ENCODE measurements at places on chromosomes 4 and X.
A peak's percentile ranks its signal among the peaks of the same experiment; 100 is the strongest.

DNA sequence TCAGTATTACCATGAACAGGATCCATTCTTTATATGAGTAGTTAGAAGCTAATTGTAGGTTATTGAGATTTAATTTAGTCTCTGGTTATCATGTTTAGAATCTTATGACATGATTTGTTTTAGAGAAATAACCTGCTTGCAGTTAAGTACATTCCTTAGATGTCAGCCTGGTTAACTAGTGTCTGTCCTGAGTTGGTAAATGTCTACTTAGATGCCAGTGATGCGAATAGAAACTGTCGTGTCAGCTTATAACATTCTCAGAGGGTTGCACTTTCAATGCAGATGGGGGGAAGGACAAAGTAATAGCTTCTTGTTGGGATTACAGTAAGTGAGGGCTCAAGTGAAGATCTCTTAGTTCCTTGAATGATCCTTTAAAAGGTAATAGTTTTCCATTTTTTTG, 227.8 kb upstream of the SPRY1 start:
- DNase-seq, result peak; percentile 25

- DNase-seq, result peak; percentile 2
Observed at GRCh38 chrX:23194885-23195554, 139.6 kb upstream of the PTCHD1 start.

DNA sequence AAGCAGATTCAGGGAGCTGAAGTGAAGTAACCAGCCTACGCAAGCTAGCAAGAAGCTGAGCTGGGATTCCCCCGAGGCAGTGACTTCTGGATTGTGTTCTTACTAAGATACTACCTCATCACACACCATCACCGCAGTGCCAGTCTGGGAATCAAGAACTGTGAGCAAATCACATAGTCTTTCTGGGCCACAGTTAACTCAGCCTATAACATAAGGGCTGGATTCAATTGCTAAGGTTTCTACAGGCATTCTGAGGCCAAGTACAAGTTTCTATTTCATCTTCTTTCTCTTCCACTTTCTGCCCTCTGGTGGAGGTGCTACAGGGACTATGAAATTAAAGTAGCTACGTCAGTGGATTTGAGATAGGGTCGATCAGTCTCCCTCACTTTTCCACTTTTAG, 1.4 kb upstream of the CORIN start:
- peak; percentile 54 for DNase-seq

DNA sequence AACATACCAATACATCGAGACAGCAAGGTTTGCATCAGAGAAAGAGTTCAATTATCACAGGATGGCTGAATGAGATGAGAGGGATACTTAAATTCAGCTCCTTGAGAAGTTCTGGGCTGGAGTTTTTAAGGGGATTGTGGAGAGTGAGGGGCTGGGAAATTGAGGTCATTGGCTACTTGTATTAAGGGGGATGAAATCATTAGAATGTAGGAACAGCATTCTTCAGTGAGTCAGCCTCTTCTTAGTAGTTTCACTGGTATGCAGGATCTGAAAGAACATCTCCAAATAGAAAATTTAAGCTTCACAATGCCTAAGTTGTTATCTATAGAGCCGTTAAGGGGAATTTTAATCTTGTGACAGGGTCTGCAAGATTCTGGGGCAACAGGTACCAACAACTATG, 211.6 kb upstream of the TAPT1 start:
- peak; percentile 71 for DNase-seq

GRCh38 chr4:3525532-3526430, 6.4 kb downstream of the LRPAP1 start:
- DNase-seq, result no peak

DNA sequence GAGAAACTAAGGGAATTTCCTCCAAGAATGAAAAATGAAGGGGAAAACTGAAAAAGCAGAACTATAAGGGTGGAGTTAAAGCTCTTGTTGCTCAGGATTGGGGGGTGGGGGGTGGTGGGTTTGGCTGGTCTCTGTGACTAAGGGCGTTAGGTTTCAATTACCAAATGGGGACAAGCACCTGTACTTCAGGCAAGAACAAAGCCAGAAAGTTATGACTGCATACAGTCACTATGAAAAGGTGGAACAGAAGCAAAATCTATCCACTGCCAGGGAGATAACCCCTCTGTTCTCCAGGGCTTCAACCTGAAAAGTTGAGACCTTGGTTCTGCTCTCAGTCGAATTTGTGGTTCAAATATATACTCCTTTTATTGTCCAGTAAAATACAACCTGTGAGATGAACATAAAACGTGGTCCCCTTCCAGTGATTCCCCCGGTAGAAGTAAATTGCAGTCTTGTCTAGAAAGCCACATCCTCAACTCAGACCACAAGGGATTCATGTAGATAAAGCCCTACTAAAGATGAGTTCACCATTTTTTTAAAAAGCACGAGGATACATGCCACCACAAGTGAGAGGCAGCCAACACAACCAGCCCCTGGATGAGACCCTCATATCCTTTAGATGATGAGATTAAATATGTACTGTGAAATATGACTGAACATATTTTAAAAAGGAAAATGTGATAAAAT, 257.1 kb upstream of the RPS6KA3 start:
- DNase-seq, result no peak

DNA sequence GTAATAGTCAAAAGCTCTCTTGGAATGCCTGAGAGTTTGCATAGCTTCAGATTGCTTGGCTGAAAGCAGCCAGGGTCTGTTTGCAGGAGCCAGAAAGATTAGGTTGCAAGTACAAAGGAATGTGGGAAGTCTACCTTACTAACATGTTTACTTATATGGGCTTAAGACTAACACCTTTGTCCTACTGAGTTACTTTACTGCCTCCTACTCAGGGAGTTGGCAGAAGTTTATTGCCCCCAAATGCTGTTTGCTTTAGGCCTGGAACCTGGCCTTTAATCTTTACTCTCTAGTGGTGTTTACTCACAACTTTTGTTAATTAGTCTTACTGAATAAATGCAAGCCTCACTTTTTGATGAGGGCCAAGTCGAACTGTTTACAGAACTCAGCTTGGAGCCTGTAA, 219.4 kb upstream of the ZC4H2 start:
- DNase-seq, result no peak

DNA sequence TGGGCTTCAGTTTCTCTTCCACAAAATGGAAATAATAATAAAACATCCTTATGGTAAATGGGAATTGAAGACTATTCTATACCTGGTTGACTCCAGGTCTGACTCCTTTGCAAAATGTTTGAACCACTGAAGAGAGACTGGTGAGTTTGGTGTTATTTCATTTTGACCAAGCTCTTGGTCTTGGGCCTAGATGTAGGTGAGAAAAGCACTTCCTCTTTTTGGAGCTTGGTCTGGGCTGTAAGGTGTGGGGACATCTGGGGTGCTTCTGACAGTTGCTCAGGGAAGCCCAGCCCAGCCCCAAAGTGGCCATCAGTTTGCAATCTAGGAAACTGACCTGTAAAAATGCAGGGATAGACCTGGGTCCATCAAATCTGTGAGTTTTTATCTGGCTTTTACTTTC, 26.8 kb upstream of the SOD3 start:
- DNase-seq, result no peak

GRCh38 chrX:47145395-47146120, 537 bp downstream of the RBM10 start:
- DNase-seq, result no peak

- no peak for DNase-seq
Observed at GRCh38 chrX:39891781-39892180, 206.0 kb downstream of the BCOR start.

DNA sequence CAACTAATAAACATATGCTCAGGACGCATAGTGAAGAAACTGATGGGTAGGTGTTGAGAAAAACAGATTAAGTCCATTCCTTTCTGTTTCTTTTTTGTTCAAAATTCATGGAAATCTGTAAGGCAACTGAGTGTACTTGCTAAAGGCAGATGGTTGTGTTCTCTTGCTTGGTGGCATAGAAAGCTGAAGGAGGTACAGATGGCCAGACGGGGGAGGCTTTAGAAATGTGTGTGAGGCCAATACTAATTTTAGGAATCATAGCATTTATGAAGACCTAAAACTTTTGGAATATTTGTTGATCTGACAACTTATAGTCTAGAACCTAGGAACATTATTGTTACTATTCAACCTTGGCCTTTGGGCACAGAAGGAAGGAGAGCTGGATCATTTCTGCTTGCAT, 56.8 kb upstream of the EMCN start:
- DNase-seq, result no peak

GRCh38 chrX:106585478-106585877, 26.3 kb upstream of the RADX start:
- DNase-seq, result no peak

DNA sequence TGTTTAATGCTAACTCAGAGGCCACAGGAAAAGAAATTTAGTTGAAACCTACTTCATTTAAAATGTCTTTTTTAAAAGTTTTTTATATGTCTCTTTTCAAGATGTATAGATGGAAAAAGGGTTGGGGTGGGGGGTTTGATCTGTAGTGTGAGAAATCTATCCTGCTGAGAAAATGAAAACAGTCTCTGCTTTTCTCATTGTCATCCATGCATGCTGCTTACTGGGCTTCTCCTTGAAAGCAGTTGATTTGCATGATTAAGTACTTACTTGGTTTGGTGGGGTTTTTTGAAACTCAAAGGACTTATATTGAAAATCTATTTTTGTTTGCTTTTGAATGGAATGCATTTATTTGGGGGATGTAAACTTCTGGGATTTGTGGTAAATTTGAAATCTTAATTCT, 313.6 kb upstream of the DKK2 start:
- DNase-seq, result no peak

DNA sequence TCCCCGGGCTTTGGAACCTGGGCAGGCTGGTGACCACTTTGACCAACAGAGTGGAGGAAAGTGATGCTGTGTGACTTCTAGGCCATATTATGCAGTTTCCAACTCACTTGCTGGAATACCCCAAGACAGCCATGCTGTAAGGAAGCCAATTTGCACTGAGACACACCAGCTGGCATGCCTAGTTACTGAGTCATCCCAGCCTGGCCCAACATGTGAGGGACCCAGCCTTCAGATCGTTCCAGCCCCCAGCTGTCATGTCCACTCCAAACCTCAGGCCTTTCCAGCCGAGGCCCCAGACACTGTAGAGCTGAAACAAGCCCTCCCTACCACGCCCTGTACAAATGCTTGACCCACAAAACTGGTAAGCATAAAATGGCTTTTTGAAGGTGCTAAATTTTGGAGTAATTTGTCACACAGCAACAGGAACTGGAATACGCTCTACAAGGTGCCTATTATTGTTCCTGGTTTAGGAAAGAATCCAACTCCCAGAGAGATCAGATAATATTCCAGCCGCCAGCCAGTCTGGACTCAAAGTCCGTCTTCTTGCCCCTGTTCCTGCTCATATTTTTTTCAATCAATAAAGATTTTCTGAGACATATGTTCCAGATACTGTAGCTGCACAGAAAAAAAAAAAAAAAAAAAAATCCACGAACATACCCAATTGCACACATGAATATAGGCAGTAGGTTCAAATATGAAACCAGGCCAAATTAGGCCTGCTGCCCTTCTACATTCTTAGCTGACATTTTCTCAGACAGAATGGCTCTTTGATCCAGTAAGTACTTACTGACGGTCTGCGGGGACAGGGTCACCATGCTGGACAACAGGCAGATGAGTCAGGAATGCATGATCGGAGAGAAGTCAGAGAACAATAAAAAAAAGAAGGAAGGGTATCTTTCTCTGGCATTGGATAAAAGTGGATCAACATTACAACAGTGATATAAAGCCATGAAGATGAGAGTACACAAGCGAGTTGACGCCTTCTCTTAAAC, 35.1 kb downstream of the SH3KBP1 start:
- DNase-seq, result peak; percentile 40

DNA sequence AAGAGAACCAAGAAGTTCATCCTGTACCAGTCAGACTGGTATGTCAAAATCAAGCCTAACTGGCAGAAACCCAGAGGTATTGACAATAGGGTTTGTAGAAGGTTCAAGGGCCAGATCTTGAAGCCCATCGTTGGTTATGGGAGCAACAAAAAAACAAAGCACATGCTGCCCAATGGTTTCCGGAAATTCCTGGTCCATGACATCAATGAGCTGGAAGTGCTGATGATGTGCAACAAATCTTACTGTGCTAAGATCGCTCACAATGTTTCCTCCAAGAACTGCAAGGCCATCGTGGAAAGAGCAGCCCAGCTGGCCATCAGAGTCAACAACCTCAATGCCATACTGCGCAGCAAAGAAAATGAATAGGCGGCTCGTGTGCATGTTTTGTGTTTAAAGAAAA, 172.7 kb upstream of the MED14 start:
- DNase-seq, result peak; percentile 50

GRCh38 chr4:11632483-11632882, 203.8 kb upstream of the HS3ST1 start:
- DNase-seq, result no peak

GRCh38 chr4:7478665-7479064, 43.9 kb upstream of the PSAPL1 start:
- DNase-seq, result no peak

DNA sequence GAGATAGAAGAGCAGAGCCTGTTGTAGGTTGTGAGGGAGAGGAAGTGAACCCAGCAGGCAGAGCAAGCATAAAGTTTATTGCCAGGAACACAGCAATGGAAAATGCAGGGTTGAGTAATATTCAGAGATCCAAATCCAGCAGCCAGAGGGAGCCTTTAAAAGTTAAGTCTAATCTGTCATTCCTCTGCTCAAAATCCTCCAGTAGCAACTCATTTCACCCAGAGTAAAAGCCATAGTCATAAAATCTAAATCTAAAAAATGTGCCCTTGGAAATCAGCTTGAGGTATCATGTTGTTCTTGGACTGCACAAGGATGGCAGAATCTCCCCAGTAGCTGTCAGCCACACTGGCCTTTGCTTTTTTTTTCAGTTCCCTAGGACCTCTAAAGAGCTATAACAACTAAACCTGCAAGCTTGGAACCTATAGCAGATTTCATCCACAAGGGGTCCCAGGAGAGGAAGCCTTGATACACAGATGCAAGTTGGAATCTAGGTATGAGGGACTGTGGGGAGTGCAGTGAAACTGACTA, 62.9 kb upstream of the FRAS1 start:
- DNase-seq, result peak; percentile 71

DNA sequence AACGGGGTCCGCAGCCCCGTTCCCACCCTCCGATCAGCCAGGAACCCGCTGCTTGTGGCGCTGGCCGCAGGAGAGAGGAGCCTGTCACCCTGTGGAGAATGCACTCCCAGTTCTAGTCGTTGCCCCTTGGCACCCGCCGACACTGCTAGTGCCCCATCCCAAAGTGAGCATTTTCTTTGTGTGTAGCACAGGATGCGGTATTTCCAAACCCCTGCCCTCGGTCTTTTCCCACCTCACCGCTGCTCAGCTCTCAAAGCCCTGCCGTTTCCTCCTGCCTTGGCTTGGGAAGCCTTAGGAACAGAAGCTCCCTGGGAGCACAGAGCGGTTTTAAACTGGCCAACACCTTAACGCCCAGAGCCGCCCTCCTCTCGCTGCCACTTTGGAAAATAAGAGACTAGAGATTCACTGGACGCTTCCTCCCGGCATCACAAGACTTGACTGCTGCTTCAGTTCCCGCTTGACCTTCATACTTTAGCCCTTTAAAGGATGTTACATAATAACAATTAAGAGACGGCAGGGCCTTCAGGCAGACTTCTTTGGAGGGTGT, 772 bp downstream of the CYP4V2 start:
- DNase-seq, result peak; percentile 24

Data from fibroblast of skin of back (primary cell).